Heart left ventricle (tissue), 16 donors: ENCODE measurements at places on chromosomes 2 and 18.

DNA sequence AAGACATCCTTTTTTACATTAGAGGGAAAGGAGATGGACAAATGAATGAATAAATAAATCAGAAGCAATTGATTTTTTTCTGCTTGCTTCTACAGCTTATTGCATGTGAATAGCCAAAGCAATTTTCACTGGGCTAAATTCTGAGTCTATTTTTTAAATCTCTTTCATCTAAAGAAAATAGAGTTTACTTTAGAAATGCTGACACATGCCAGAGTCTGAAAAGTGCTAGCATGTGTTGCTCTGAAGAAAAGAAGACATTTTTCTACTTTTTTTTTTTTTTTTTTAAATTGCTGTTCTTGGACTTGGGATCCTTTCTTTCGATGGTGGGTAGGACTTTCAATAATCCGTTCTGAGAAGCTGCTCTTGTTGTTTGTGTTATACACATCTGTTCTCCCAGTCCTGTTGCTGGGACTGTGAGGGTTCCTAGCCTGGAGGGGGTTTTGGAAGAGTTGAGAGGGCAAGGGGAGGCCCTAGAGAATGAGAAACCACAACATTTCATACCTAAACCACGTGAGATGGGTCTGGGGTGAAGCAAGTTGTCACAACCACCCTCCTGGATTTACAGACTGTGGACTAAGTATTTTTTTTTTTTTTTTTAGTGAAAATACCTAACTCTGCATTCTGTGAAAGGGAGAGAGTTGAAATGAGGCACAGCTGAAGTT is 193.5 kb downstream of the PRKCE start:
- DNase-seq = no peak

DNA sequence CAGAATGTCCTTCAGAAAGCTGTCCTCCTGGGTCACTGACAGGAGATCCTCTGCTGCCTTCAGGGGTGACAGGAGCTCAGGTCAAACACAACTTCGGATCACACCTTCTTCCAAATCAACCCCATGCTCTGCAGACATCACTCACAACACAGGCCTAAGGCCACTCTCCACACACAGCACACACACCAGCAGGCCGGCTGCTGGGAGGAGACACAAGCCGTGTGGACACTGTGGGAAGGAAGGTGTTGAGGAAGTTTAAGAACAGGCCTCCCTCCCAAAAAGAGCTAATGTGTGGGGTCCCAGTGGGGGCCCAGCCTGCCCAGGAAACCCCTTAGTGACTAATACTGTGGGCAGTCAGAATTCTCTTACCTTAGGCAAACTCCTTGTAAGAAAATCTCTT is 290.3 kb upstream of the ID2 start:
- DNase-seq = no peak

DNA sequence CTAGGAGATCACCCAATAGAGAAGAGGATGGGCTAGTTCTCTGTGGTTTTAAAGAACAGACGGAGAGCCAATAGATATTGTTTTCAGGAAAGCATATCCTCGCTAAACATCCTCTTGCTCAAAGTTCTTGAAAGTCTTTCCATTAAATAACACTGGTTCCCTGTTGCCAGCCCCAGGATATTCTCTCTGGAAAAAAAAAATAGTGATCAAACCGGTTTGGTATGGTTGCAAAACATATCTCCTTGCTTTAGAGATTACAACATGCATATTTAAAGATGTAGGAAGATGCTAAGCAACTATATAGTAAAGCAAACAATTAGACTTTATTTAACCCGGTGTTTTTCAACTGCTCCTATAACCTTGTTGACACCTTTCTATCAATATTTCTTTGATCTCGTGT is 211.4 kb downstream of the CMPK2 start:
- DNase-seq = no peak

- DNase-seq = no peak
Observed at GRCh38 chr2:1676091-1676912, 68.0 kb downstream of the PXDN start.

DNA sequence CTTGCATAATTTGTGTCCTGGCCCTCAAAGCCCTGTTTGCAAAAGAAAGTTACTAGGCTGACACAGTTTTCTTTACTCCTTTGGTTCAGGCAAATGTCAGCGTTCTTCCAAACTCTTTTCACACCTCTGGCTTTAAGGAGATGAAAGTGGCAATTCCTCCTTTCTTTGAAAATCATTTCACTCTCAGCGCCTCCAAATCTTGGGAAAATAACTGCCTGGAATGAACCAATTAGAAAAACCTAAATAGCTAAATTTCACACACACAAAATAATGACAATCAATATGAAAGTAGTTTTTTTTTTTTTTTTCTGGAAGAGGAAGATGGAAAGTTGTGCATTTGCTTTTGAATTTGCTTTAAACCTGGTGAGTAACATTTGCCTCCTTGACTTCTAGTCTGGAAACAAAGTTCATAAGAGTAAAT is 1.7 kb downstream of the MEIS1 start:
- DNase-seq = no peak

DNA sequence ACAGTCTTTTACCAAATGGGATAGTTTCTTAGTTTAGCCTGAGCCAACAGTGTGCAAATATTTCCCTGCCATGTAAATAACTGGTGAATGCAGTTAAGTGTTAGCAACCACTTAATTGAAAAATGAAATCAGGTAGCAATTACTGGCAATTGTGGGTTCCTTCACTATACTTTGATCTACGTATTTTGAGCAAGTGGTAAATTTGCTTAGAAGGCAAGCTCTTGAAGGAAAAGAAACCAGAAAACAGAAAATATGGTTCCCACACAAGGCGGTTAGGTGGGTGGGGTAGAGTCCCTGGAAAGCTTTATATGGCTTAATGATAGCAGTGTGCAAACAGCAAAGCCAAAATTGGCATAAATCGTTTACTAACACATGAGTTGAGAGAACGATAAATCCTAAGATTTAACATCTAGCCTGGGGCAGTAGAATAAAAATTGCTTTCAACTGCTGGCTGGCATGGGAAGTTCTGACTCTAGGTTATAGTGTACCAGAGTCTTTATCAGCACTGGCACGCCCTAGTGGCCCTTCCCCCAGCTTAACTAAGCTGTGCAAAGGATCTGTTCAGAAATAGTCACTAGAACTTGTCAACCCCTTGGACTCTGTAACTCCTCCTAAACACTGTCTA is 17.0 kb downstream of the SLC9A2 start:
- DNase-seq = no peak

GRCh38 chr2:74806355-74806839 is 27.5 kb upstream of the HK2 start:
- no peak for DNase-seq

DNA sequence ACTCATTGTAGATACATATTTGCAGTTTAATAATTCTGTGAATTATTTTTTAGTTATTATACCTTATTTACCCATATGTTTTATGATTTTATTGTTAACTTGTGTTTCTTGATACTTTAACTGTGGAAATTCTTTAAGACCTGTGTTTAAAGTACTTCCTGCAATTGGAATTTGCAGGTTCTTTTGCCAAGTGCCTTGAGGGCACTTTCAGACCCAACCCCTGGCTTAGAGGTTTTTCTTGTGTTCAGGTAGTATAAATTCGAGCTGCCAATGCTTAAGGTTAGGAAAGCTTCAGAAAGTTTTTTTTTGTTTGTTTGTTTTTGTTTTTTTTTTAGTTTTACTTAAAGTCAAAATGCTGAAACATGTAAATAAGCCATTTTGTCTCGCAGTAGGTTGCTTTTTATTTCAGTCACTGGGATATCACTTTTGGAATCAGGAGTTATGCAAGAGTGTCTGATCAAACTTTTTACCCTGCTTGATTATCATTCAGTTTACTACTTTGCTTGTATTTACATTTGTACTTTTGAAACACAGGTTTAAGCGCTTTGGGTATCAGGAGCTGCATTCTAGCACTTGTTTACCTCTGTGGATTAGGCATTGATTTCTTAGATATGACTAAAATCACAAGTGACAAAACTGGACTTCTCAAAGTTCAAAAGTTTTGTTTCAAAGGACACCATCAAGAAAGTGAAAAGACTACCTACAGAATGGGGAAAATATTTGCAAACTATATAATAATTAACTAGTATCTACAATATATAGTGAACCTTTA is 31.8 kb downstream of the TDRD15 start:
- DNase-seq = no peak

- DNase-seq = peak; percentile 72
Observed at GRCh38 chr2:46296216-46296839, 879 bp upstream of the EPAS1 start.
